ENCODE measurements at places on chromosomes 12 and 14.

GRCh38 chr12:49332441-49332861 lies 4.5 kb downstream of the C1QL4 start:
- no peak for DNase-seq

DNA sequence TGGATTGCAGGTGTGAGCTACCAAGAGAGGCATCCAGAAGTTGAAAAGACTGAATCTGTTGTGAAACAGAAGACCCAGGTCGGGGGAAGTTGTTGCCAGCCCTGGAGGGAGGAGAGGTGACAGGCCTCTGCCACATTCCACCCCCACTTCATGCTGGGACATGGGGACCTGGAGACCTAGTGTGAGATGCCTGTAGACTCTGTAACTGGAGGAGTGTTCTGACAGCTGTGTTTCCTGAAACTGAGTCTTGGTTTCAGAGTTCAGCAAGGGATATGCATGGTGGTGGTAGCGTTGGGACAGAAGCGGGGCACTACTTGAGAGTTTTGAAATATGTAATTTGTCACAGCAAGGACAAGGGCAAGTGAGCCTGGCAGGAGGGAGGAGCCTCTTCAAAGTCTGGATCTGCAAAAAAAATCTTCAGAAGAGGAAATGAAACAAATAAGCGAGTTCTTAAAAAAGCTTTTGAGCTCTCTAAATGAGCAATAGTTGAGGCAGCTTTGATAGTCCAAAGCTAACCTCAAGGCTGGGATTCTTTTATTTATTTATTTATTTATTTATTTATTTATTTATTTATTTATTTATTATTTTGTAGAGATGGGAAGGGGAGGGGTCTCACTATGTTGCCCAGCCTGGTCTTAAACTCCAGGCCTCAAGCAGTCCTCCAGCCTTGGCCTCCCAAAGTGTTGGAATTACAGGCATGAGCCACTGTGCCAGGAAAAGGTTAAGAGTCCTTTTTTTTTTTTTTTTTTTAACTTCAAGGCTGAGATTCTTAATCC lies 58.9 kb upstream of the EEA1 start:
- DNase-seq: no peak

DNA sequence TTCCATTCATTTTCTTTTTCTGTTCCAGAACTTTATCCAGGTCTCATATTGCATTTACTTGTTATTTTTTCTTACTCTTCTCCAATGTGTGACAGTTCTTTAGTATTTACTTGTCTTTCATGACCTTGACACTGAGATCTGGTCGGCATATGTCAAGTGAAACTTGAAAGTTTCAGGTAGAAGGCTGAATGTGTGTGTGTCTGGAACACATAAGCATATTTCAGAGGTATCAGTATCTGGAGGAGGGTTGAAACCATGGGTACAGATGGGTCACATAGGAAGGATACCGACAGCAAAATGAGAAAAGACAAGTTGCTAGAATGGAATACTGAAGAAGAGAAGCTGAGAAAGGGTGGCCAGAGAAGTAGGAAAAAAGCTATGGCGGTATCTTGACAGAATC lies 22.5 kb upstream of the PTGDR start:
- DNase-seq: no peak

- no peak for DNase-seq
Measured at GRCh38 chr12:57459750-57460467, at the start of gene GLI1. Gene GLI1 (plus strand): TSS chr12:57459785. CDS start chr12:57463692, 3,907 bp downstream.

GRCh38 chr14:89807892-89808291 lies 146.6 kb downstream of the EFCAB11 start:
- DNase-seq: no peak

GRCh38 chr12:62693376-62694050 lies 226.9 kb downstream of the MON2 start:
- no peak for DNase-seq

GRCh38 chr14:34792598-34792997 lies 78.2 kb upstream of the CFL2 start:
- DNase-seq: no peak
